ENCODE measurements at places on chromosomes 5 and 9.
A peak's percentile ranks its signal among the peaks of the same experiment; 100 is the strongest.

DNA sequence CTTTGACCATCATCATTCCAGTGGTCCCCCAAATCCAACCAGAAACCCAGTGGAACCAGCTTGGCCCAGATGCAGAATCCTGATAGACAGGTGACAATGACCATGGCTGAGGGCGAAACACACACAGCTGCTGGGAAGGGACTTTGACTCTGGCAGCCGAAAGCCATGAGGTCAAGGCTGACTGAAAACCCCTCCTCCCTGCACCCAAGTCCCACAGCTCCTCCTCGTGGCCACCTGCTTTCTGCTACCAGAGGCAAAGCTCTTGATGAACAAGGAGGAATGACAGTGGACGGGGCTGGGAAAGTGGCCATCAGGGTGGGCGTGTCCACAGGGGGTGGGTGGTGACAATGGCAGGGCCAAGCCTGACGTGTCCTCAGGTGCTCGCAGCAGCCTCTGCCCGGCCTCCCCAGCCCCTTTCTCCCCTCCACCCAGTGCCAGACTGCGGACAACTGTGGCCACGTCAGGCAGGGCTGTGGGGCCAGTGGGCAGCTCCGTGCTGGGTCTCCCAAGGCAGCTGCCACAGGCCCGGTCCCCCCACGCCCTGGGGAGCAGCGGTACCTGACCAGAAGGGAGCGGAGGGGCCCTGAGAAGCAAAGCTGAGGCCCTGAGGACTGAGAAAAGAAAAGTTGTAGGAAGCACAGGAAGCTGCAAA, 30.8 kb upstream of the SARDH start:
- DNase-seq = no peak

- DNase-seq = no peak
Measured at GRCh38 chr5:77492653-77493000, 511 bp upstream of the WDR41 start.

DNA sequence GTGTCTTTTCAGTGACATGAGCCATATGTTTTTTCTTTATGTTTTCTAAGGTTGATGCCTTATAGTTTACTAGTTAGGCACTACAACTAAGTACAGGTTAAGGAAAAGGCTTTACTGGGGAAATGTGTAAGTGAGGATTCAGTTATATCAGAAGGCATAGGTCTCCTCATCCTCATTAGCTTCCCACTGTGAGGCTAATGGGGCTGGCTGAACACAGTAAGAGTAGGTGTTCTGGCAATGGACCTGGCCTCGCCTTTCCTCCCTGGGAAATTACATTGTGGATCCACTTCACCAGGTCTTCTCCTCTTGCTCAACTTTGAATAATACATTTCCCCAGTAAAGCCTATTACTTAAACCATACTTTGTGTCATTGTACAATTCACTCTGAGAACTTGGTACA, 225.5 kb downstream of the PTPRD start:
- no peak for DNase-seq

DNA sequence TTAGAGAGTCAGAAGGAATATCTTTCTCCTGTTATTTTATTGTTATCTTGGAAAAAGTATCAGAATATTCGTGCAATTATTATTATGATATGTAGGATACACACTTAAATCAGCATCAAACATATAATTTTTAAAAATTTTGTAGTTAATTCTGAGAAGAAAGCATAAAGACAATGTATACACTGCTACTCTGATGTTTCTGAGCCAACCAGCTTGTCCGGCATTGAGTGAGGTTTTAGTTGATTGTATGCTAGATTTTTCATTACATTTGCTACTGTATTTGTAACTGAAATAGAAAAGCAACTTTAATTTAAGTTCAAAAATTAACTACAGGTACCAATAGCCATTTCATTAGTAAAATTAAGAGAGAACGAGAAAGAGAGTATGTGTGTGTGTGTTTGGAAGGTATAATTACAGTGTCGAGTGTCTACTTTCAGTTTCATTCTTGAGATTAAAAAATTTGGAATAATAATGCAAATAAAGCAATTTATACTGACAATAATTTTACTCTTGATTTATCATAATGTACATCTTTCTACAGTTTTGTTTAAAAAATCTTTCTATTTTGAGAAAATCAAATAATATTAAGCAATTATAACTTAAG, 160.4 kb upstream of the CDH12 start:
- DNase-seq = peak; percentile 13
